ENCODE measurements at places on chromosomes 5 and 9. TPM values are rescaled to one million over a fixed set of nuclear protein-coding genes. Genes with fewer than 3 reads are reported as not detected.

The TRPM3 gene
- not detected for total RNA-seq

The DIRAS2 gene
- total RNA-seq, result not detected

The PCDHAC1 gene
- total RNA-seq, result 4.8 TPM

The ADAMTS16 gene
- total RNA-seq, result 1.7 TPM

The FRRS1L gene
- not detected for total RNA-seq

The ZFP2 gene
- total RNA-seq, result not detected

The GRXCR2 gene
- total RNA-seq, result not detected

The KCNN2 gene
- 0.07 TPM for total RNA-seq

The FKTN gene
- total RNA-seq, result 9.2 TPM

The GDNF gene
- not detected for total RNA-seq

The SLC35A4 gene
- 25.0 TPM for total RNA-seq

The CLTB gene
- 354 TPM for total RNA-seq

The GRM6 gene
- total RNA-seq, result not detected

The INSL6 gene
- total RNA-seq, result not detected

The SPAG8 gene
- total RNA-seq, result not detected

The CER1 gene
- total RNA-seq, result not detected

The SMIM33 gene
- not detected for total RNA-seq

The NSMF gene
- 30.8 TPM for total RNA-seq

The TAF11L10 gene
- total RNA-seq, result not detected

The ZNF366 gene
- not detected for total RNA-seq

The RLN2 gene
- total RNA-seq, result not detected

The BAAT gene
- total RNA-seq, result 0.07 TPM

The GAPT gene
- total RNA-seq, result not detected

The BAG1 gene
- 132 TPM for total RNA-seq

The SCGB3A2 gene
- total RNA-seq, result 0.51 TPM

The ITK gene
- 0.58 TPM for total RNA-seq

The HRCT1 gene
- total RNA-seq, result 1.7 TPM

The TMEM252 gene
- not detected for total RNA-seq

The PLAC8L1 gene
- not detected for total RNA-seq

The GIN1 gene
- total RNA-seq, result 3.9 TPM

The PTPRD gene
- 0.63 TPM for total RNA-seq

The FAM163B gene
- not detected for total RNA-seq

The GCNT4 gene
- under 0.01 TPM for total RNA-seq

The DMRT3 gene
- total RNA-seq, result not detected

The ACSL6 gene
- 0.35 TPM for total RNA-seq

The OGN gene
- total RNA-seq, result not detected

The CCL28 gene
- total RNA-seq, result 8.1 TPM

The RORB gene
- 0.06 TPM for total RNA-seq

The ELOVL7 gene
- 0.69 TPM for total RNA-seq

The CDX1 gene
- total RNA-seq, result not detected

The ARL14EPL gene
- total RNA-seq, result not detected

The BSPRY gene
- 22.6 TPM for total RNA-seq

The PRRX2 gene
- 1.3 TPM for total RNA-seq

The ARID3C gene
- total RNA-seq, result not detected

The PTPN3 gene
- 8.4 TPM for total RNA-seq

The LIFR gene
- 15.7 TPM for total RNA-seq

The SPEF2 gene
- total RNA-seq, result 2.3 TPM

The OTULINL gene
- total RNA-seq, result 46.4 TPM

The DMRTA1 gene
- 1.5 TPM for total RNA-seq

The ARHGEF37 gene
- 5.2 TPM for total RNA-seq

The B4GALT7 gene
- total RNA-seq, result 41.6 TPM

The LCN12 gene
- total RNA-seq, result 0.55 TPM

The FRMPD1 gene
- total RNA-seq, result not detected

The CARD6 gene
- 1.3 TPM for total RNA-seq

The PCDHGB3 gene
- 1.2 TPM for total RNA-seq

Measured in PC-3 (cell line).